ENCODE measurements at places on chromosomes 3 and 15.

DNA sequence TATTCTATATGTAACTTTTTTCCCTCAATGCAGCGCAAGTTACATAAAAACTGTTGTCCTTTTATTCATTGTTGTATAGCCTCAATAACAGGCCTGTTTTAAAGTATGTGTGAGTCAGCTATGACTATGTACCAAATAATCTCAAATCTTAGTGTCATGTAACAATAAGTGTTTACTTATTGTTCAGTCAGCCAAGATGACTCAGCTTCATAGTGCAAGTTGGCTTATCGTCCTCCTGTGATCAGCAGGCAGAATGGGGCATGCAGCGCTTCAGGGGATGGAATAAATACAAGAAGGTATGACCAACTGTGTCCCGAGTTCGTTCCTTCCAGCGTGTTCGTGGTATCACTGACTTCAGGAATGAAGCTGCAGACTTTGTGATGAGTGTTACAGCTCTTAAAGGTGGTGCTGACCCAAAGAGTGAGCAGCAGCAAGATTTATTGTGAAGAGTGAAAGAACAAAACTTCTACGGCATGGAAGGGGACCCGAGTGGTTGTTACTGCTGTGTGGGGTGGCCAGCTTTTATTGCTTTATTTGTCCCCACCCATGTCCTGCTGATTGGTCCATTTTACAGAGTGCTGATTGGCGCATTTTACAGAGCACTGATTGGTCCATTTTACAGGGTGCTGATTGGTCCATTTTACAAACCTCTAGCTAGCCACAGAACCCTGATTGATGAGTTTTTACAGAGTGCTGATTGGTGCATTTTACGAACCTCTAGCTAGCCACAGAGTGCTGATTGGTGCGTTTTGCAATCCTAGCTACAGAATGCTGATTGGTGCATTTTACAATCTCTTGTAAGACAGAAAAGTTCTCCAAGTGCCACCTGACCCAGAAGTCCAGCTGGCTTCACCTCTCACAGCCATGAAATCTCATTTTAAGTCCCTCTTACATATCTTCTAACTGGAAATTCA, 1016.0 kb downstream of the MCTP2 start:
- DNase-seq: no peak

DNA sequence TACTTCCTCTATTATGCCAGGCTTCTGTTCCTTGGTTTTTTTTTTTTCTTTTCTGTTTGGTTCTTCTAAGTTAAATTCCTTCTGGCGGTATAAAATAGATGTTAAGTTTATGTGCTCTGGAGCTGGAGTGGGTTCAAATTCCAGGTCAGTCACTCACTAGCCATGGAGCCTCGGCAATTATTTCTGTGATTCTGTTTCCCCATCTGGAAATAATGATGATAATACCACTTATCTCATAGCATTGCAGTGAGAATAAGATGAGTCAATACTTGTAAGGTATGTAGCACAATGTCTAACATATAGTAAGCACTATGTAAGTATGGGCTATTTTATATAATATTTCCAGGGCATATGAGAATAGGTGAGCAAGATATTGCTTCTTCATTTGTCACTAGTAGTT, 33.2 kb upstream of the ZDHHC23 start:
- DNase-seq: no peak

GRCh38 chr3:182258538-182259177, 534.6 kb upstream of the ATP11B start:
- peak; percentile 16 for DNase-seq

DNA sequence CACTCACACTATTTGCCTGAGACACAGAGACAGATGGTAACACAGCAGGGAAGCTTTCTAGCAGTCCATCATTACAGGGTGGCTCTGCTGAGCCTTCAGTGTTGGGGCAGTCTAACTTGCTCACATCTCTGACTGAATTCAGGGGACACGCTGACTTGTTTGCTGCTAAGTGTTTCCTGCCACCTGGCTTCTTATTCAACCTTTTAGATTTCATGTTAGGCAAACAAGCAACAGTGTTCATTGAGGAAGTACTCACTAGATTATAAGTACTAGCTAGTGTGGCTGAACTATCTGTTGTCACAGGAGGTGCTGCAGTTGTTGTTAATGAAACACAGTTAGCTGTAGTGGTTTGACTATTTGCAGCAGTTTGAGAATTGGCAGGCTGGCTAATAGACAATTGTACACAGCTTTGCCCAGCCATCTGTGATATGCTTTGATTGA, 37.3 kb downstream of the USF3 start:
- peak; percentile 20 for DNase-seq

DNA sequence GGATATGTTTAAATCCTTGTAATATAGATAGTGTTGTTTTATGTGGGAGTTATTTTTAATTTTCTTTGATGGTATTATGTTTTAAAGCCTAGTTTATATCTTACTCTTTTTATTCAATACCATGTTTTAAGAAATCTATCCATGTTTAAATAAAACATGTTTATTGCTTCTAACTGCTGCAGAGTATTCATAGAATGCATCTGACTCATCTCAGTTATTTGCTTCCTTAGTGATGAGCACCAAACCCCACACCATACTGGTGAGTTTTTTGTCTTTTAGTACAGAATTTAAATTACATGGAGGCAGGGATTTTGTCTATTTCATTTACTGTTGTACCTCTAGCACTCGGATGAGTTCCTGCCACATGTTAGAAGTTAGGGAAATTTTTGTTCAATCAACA, 209.2 kb downstream of the NSUN3 start:
- DNase-seq: no peak

DNA sequence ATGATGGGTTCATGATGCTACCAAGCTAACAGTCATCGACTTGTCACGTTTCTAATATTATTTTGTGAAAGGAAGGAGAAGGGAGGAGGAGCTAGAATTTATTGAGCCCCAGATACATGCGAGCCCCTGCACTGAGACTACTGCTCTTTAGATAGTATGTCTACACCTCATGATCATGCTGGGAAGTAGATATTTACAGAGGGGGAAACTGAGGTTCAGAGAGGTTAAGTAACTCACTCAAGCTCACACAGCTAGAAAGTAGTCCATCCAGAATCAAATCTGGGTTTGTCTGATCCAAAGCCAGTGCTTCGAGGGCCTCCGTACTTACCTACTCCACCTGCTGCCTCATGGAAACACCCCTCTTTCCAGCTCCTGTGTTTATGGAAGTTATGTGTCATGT, 38.8 kb upstream of the DLG1 start:
- DNase-seq: no peak
